ENCODE measurements at places on chromosomes 11 and 22.

DNA sequence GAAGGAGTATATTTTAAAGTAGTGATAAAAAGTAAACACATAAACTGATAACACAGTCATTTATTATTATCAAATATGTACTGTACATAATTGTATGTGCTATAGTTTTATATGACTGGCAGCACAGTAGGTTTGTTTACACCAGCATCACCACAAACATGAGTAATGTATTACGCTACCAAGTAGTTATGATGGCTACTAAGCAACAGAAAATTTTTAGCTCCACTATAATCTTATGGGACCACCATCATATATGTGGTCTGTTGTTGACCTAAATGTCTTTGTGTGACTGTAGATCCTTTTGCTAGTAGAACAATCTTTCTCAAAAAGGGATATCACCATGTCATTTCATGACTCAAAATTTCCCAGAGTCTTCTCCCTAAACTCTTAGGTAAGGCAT, 93.5 kb downstream of the LARGE2 start:
- DNase-seq, result no peak

- DNase-seq, result no peak
Observed at GRCh38 chr22:49301398-49302149, 526.1 kb downstream of the BRD1 start.

- DNase-seq, result no peak
Observed at GRCh38 chr11:117459979-117460300, 132.3 kb downstream of the CEP164 start.

- no peak for DNase-seq
Observed at GRCh38 chr11:86204356-86204755, 40.2 kb upstream of the EED start.

- peak; percentile 42 for DNase-seq
Observed at GRCh38 chr11:2914455-2915195, 14.6 kb downstream of the PHLDA2 start.

DNA sequence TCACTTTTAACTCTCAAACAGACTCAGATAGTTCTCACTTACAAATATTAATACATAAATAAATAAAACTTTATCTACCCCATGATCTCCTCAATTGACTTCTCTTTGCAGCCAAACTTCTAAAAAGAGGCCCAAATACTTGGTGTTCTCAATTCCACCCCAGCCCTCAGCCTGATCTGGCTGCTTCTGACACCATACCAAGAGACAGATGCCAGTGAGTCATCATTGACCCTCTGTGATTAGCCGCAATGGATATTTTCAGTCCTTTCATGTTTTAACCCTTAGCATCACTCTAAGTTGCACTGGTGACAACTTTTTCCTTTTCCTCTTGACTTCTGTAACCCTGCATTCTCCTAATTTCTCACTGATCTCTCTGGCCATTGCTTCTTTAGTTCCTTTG, 184.1 kb upstream of the ARHGAP20 start:
- DNase-seq, result no peak

DNA sequence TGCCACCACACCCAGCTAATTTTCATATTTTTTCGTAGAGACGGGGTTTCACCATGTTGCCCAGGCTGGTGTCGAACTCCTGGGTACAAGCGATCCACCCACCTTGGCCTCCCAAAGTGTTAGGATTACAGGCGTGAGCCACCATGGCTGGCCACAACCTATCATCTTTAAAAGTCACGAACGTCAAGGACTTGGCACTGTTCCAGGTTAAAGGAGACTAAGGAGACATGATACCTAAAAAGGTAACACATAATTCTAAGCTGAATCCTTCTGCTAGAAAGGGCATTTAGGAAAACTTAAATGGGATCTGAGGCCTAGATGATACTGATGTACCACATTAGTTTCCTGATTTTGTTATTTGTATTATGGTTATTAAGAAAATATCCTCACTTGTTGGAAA, 43.3 kb upstream of the SYT9 start:
- DNase-seq, result no peak

DNA sequence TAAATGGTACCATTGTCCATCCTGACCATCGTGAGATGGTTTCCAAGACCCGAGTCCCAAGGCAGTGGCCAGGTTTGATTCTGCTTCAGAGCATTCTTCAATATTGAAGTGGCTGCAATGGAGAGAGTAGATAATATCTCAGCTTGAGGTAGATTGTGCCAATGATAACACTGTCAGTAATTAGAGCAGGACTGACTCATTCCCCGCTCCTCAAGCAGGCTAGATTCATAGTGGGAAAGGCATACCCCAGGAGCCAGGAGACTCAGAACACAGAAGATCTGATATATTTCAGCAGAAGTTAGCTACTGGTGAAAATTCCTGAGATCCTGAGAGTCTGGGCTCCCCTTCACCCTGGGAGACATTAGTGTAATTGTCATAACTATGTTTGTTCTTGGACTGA, 55.6 kb upstream of the LARGE1 start:
- DNase-seq, result no peak

- peak; percentile 4 for DNase-seq
Observed at GRCh38 chr11:127627629-127628457, 627.3 kb upstream of the KIRREL3 start.

GRCh38 chr22:39868741-39869140, 24.8 kb downstream of the ENTHD1 start:
- DNase-seq, result peak; percentile 39

GRCh38 chr11:87924125-87924524, 251.1 kb downstream of the RAB38 start:
- no peak for DNase-seq

Data from hematopoietic multipotent progenitor cell treated with erythropoietin and hydrocortisone succinate and interleukin-3 and kit ligand, for 6 days (in vitro differentiated cells).